Stimulated activated CD4-positive, alpha-beta T cell treated with anti-CD3 and anti-CD28 coated beads, Interleukin-2, amount 100 ng/mL, for 4 hours (primary cell): ENCODE measurements at places on chromosomes 2 and 18.

GRCh38 chr2:128594651-128594910 lies 275.9 kb upstream of the HS6ST1 start:
- no peak for DNase-seq

GRCh38 chr18:42954887-42955286 lies 160.6 kb downstream of the RIT2 start:
- no peak for DNase-seq

DNA sequence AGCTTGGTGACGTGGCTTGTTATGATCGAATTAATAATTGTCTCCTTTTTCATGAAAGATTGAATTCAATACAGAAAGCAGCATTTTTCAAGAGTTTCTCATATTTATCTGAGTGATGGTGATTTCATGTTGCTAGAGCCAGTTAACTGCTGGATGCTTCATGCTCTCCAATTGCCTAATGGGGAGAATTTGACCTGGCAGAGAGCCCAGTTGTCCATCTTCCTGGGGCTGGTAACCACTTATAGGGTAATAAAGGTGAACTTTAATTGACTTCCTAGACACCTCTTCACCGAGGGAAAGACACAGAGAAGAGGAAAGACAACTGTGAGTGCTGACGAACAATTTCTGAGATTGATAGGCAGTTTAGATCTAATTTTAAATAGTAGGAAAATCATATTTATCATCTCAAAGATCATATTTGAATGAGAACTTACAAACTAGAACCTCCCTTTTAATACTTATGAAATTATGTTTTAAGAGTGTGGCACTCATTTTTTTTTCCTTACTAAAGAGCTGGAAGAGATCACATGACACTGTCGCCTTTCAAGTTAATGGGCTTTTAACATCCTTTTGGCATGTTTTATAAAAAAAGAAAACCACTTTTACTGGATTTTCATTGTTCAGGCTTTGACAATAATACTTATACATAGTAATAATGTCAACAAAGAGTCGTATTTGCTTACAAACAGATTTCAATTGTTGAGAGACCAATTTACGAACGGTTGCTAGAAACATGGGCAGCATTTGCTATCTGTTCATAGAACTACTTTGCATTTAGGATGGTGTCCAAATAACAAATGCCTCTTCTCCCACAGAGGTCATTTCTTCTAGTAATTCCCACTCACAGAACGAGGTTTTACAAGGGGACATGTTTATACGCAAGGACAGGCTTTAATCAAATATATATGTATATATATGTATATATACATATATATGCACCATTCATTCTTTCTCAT lies 153.3 kb downstream of the RAPGEF4 start:
- no peak for DNase-seq

- DNase-seq, result no peak
Observed at GRCh38 chr2:2875831-2876230, 501.8 kb downstream of the EIPR1 start.

DNA sequence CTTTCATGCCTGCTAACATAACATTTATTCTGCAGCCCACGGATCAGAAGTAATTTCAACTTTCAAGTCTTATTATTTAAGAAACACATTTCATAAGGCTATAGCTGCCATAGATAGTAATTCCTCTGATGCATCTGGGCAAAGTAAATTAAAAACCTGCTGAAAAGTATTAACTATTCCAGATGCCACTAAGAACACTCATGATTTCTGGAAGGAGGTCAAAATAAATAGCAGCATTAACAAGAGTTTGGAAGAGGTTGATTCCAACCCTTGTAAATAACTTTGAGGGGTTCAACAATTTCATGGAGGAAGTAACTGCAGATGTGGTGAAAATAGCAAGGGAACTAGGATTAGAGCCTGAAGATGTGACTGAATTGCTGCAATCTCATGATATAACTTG lies 77.6 kb downstream of the CCDC148 start:
- no peak for DNase-seq

- no peak for DNase-seq
Observed at GRCh38 chr2:205287316-205287715, 395.0 kb upstream of the NRP2 start.

DNA sequence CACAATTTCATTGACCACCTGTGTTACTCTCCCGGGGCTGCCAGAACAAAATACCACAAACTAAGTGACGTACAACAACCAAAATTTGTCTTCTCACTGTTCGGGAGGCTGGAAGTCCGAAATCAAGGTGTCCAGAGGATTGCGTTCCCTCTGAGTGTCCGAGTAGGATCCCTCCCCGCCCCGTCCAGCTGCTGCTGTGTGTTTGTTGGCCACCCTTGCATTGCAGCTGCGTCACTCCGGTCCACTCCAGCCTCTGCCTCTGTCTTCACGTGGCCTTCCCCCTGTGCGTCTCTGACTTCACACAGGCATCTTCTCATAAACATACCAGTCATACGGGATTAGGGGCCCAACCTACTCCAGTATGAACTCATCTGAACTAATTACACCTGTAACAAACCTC lies 251.8 kb upstream of the SMIM21 start:
- no peak for DNase-seq

DNA sequence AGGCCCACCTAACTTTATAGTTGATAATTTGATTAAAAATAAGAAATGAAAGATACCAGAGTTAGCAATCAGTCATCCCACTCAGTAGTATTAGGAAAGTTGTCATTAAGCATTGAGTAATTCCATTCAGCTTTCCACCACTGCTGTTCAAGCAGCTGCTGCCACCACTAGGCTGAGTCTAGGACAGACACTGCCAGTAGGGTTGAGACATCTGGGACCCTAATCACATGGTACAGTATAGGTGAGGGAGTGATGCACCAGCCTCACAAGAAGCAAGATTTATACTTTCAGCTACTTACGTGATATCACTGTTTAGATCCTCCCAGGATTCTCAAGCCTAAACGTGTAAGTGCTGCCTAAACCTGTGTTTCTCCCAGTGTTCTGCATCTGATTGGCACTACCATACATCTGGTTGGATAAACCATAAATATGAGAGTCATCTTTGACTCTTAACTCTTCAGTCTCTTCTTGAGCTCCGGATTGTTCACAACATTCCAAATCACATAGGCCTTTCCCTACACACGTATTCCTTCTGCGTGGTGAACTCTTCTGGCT lies 3.2 kb downstream of the UBXN4 start:
- peak; percentile 5 for DNase-seq

- DNase-seq, result no peak
Observed at GRCh38 chr2:55119711-55120487, 69.6 kb upstream of the RTN4 start.

DNA sequence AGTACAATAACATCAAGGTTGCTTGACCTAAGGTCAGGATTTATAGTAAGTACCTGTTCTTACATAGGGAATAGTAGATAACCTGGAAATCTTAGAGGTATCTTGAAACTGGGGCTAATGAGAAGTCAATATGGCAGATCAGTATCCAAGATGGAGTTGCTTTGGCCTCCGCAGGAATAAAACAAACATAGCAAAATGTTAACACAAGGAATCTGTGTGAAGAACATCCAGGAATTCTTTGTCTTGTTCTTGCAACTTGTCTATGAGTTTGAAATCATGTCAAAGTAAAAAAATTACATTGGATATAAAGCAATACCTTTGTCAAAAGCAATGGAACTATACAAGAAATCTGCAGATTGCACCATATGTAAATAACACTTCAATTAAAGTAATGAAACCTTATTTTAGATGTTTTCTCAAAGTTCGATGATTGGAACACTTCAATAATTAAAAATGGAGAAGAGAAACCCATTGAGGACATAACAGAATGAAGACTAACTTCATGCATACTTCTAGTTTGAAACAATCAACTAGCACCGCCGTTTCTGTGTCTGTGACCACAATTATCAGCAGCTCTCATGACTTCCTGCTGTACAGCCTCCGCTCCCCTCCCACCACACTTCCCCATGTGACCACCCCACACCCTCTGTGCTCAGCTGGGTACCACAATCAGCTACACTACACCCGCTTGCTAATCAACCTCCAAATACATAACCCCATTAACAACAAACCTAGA lies 27.6 kb downstream of the C2orf76 start:
- peak; percentile 8 for DNase-seq

- DNase-seq, result no peak
Observed at GRCh38 chr2:148667113-148667836, 22.7 kb downstream of the EPC2 start.

- DNase-seq, result peak; percentile 68
Observed at GRCh38 chr2:28359222-28360057, 33.2 kb upstream of the FOSL2 start.

DNA sequence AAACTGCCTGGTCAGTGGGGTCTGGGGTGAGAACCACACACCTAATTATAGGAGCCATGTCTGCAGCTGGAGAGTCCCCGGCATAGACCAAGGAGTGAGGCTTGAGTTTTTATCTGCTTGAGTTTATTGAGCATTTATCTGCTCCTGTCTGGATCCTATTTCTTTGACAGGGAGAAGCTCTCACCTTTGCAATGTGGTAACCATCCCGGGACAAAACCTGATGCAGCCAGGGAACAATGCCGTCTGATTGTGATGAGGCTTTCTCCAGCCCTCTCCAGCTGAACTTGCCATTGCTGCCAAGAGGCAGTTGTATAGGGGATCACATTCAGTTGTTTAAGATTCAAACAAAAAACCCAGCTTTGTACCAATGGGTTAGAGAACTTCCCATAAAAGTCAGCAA lies 324.4 kb downstream of the TSN start:
- no peak for DNase-seq

GRCh38 chr2:47057687-47058002 lies 97.5 kb downstream of the STPG4 start:
- DNase-seq, result no peak

DNA sequence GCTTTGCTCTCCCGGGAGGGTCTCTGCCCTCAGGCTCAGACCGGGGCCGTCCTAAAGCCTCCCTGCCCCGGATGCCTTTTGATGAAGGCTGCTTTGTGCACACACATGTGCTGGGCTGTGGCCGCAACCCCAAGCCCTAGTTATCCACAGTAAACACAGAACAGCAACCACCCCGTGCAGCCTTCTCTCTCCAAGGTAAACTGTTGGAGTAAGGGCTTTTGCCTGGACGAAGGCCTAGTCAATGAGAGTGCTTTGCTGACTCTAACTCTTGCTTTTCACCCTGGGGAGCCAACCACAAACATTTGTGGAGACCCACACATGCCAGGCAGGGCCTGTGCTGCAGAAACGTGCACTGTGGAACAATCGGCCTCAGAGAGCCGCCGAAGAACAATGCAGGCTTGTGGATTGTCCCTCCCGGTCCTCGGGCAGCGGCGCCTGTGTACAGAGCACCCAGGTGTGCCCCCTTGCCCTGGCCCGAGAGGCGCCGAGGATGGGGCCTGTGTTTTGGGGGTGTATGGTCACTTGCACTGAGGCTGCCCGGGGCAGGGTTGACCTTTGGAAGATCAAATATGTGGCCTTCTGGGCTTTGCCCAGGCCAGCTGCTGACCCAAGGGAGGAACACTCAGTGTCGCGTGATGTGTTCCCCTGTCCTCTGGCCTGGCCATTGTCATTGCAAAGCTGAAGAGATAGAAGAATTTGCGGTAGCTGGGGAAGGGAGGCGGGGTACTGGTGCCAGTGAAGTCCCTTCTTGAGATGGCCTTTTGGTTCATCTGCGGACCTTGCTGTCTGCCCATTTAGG lies 37.0 kb downstream of the CTIF start:
- DNase-seq, result no peak

DNA sequence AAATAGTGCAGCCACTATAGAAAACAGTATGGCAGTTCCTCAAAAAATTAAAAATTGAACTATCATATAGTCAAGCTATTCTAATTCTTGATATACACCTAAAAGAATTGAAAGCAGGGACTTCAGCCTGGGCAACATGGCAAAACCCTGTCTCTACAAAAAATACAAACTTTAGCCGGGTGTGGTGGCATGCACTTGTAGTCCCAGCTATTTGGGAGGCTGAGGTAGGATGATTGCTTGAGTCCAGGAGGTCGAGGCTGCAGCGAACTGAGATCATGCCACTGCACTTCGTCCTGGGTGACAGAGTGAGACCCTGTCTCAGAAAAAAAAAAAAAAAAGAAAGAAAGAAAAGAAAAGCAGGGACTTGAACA lies 279.5 kb upstream of the STON1 start:
- no peak for DNase-seq

GRCh38 chr2:85458601-85459563 lies 40.4 kb downstream of the SH2D6 start:
- DNase-seq, result no peak

GRCh38 chr2:224063298-224063648 lies 24.2 kb upstream of the SERPINE2 start:
- DNase-seq, result no peak

- DNase-seq, result no peak
Observed at GRCh38 chr2:23169896-23170295, 215.1 kb upstream of the KLHL29 start.

DNA sequence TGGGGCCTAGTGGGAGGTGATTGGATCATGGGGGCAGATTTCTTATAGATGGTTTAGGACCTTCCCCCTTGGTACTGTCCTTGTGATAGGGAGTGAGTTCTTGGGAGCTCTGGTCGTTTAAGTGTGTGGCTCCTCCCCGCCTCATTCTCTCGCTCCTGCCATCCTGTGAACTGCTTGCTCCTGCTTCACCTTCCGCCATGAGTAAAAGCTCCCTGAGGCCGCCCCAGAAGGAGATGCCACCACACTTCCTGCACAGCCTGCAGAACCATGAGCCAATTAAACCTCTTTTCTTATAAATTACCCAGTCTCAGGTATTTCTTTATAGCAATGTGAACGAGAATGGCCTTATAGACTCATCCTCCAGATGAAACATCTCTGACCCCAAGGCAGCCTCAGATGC lies 101.5 kb downstream of the KCNF1 start:
- DNase-seq, result no peak

GRCh38 chr2:67571785-67572718 lies 174.9 kb downstream of the ETAA1 start:
- no peak for DNase-seq

DNA sequence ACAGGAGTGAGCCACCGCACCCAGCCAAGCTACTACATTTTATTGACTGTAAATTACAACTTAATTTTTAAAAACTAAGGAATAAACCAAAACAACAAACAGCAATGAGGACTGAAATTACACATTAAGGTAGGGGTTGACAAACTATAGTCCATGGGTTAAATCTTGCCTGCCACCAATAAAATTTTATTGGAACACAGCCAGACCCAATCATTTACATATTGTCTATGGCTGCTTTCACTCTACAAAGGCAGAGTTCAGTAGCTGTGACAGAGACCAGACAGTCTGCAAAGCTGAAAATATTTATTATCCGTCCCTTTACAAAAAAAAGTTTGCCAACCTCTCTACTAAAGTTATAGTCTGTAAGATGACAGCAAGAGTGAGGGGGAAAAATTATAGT lies 24.3 kb upstream of the UGP2 start:
- no peak for DNase-seq

- DNase-seq, result no peak
Observed at GRCh38 chr2:225531559-225531958, 132.0 kb downstream of the NYAP2 start.

DNA sequence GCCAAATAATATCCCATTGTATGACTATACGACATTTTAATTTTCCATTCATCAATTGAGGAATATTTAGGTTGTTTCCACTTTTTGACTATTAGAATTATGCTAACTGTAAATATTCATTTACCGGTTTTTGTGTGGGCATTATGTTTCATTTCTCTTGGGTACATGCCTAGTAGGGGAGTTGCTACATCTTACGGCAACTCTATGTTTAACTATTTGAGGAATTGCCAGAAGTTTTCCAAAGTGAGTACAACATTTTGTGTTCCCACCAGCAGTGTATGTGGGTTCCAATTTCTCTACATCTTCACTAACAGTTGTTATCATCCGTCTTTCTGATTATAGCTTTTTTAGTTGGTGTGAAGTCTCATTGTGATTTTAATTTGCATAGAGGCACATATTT lies 1.6 kb upstream of the KDSR start:
- no peak for DNase-seq

- no peak for DNase-seq
Observed at GRCh38 chr2:86253424-86253823, 54.2 kb downstream of the MRPL35 start.

GRCh38 chr2:10344105-10345066 lies 41.7 kb downstream of the HPCAL1 start:
- no peak for DNase-seq
